ENCODE measurements at places on chromosomes 11 and 22.
A peak's percentile ranks its signal among the peaks of the same experiment; 100 is the strongest.

DNA sequence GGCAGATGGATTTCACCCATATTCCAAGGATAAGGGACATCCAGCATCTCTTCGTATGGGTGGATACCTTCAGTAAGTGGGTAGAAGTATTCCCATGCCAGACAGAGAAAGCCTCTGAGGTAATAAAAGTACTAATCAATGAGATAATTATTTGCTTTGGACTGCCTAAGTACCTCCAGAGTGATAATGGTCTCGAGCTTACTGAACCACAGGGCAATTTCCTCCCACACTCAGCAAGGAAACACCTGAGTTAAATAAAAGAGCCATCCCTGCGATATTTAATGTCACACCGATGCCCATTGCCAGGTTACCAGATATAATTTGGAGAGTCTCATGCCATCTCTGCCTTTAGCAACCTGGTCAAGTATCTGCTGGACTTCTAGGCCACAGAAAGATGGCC is 70.6 kb upstream of the MPEG1 start:
- DNase-seq, result no peak

GRCh38 chr22:27385261-27385998 is 416.1 kb downstream of the MN1 start:
- DNase-seq, result no peak

DNA sequence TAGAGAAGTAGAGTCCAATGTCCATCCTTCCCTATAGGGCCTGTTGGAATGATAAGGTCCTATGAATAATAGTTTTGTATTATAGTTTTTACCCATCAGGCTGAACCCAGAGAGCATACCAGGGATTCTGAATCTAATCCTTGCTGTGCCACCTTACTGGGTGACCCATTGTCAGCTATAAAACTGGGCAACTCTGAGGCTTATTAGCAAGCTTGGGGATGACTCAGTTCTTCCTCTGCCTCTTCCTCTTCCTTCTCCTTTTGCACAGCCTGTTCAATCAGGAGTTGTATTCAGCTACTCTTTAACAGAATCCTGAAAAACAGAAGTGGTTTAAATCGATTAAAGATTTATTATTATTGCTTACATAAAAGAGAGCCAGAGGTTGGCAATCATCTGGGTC is 8.9 kb downstream of the HEPHL1 start:
- DNase-seq, result no peak

DNA sequence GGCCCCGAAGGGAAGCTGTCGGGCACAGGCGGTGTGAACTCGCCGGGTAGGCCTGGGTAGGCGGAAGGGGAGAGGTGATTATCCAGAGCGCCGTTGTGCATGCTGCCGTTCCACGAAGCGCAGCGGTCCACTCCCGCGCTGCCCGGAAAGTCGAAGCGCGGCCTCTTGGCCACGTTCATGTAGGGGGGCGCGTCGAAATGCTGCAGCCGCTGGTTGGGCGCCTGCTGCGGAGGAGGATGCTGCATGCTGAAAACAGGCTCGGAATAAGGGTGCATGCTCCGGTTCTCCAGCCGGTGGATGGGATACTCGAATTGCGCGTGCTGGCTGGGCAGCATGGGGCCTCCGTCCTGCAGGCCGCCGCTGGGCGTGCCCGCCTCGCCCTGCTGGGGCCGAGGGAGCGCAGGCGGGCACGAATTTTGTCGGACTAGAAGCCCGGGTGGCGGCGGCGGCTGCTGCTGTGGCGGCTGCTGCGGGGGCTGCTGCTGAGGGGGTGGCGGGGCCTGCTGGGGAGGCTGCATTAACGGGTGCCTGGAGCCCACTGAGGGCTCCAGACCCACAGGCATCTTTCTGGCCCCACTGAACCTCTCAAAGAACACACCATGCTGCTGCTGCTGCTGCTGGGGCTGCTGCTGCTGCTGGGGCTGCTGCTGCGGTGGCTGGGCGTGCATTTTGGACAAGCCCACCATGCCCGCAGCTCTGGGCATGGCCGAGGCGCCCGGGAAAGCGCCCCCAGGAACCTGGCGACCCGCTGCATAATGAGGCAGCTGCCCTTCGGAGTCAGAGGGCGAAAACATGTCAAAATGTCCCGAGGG is 2.3 kb downstream of the MN1 start:
- DNase-seq, result no peak

GRCh38 chr22:46561435-46561905 is 24.1 kb upstream of the CELSR1 start:
- DNase-seq, result no peak

GRCh38 chr11:75204685-75205563 is 35.6 kb upstream of the TPBGL start:
- DNase-seq, result peak; percentile 96

DNA sequence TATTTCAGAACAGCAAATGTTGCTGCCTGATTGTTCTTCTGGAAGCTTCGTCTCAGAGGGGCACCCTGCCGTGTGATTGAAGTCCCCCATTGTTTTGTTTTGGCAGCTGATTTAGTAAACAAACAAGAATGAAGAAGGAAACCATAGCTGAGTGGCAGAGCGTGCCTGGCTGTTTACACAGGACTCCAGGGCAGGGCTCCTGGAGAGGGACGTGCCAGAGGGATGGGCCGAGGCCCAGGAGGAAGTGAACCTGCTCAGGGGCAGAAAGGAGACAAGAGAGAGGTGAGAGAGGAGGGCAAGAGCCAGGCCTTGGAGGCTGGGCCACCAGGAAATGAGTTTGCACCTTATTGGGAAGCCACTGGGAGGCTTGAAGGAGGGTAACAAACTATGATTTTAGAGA is 85.5 kb upstream of the B3GAT1 start:
- no peak for DNase-seq
